ENCODE measurements at places on chromosomes 4 and X.
A peak's percentile ranks its signal among the peaks of the same experiment; 100 is the strongest.

GRCh38 chrX:119694601-119695534 is 1.9 kb upstream of the SEPTIN6 start:
- DNase-seq, result no peak

- no peak for DNase-seq
Observed at GRCh38 chr4:156581282-156582063, 390.1 kb downstream of the PDGFC start.

DNA sequence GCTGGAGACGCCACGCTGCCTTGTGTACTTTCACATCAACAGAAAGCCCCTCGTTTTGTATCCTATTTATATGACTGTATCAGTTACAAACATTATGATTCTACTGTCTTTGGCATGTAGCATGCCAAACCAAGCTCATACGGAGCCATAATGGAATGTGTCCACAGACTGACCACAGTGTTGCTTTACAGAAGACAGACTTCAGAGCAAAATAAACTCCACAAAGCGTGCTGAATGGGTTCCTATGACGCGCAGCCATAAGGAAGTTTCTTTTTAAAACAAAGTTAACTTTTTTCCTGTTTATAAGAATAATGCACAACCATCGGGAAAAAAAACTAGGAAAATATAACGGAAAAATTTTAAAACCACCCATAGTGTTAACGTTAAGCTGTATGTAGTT is 136.0 kb downstream of the STOX2 start:
- no peak for DNase-seq

DNA sequence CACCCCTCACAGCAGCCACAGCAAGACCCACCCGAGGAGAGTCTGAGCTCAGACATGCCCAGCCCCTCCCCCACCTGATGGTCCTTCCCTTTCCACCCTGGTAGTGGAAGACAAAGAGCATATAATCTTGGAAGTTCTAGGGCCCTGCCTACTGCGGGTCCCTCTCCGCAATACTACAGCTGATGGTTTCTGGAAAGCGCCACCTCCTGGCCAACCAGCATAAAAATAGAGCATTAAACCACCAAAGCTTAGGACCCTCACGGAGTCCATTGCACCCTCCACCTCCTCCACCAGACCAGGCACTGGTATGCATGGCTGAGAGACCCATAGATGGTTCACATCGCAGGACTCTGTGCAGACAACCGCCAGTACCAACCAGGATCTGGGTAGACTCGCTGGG is 78.2 kb downstream of the SH3BGRL start:
- no peak for DNase-seq

- DNase-seq, result peak; percentile 61
Observed at GRCh38 chr4:15024386-15024785, 22.1 kb downstream of the CPEB2 start.

GRCh38 chr4:136320465-136320813 is 1211.9 kb downstream of the PCDH18 start:
- DNase-seq, result no peak

DNA sequence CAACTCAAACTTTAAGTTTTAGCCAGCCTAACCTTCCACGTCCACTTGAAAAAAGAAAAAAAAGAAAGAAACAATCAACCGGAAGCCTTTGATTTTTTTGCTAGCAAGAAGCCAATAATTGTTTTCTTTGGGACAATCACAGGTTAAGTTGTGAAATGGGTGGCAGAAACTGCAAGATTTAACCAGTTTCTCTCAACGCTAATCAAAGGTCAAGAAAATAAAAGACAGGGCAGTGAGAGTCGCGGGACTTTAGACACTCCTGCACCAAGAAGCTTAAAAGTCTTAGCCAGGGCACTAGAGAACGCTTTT is 1.0 kb downstream of the ACSL1 start:
- DNase-seq, result no peak

GRCh38 chr4:88659055-88659889 is 38.4 kb downstream of the NAP1L5 start:
- DNase-seq, result peak; percentile 68

DNA sequence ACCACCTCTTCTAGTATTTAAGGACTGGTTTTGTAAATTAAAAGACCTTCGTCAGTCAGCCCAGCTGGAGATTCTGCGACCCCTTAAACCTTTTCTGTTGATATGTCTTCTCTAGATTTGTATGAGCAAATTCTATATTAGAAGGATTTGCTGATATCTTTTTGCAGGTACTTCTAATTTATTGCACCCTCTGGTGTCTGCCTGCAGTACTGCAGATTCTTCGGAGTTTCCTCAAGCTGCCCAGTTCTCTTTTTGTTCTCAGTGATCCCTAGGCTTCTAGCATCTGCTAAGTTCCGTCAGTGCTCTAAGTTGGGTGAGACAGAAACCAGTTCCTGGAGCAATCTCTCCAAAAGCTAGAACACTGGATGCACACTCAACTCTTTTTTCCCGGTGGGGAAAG is 545.2 kb downstream of the C4orf33 start:
- DNase-seq, result peak; percentile 38

DNA sequence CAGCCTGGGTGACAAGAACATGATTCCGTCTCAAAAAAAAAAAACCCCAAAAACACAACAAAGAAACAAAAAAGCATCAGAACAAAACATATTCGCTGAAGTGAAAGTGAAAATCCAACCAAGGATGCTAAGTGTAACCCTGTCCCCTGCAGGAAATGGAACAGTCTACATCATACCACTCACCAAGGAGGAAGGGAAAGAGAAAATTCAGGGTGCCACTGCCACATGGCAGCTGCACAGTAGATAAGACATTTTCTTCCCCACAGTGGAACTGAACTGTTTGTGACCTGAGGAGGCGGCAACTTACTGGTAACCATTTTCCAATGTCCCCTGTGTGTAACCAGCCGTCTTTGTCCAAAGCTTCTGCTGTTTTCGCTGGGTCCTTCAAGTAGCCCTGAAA is 28.2 kb upstream of the CENPU start:
- DNase-seq, result no peak

DNA sequence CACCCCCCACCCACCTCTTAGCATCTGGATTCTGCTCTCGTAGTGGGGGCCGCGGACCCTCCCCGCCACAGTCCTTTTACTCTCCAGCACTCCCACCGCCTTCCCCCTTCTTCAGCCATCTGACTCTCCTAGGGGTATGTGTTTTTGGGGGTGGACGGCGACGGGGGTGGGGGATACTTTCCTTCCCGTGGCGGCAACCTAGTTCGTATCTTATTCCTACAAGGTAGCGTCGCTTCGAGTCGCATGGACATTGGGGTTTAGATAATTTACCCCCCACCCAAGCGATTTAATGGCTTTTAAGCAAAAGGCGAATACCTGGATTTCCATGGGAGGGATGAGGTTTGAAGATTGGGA is 1.3 kb upstream of the BCORL1 start:
- DNase-seq, result no peak

DNA sequence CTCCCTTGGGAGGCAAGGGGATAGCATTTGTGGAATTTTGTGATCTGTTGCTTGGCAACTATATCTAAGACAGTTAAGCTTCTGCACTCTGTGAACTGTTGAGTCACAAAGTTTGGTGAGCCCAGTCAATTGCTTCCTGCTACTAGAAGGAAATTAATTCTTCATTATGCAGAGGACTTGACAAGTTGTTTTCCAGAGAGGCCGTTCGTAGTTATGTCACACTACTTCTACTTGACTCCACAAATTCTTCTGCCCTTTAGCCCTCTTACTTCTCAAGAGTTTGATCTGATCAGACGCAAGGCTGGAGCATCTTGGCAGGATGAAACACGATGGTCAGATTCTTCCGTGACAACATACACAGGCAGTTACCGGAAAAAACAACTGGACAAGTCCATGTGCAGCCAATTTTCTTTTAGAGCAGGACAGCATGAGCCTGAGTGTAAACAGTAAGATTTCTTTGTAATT is at the start of gene C4orf51:
TSS of gene C4orf51 (plus strand) at position 156 of the 465 bp plus-strand sequence. CDS start at position 214, 58 bp downstream.
- DNase-seq, result peak; percentile 55

- no peak for DNase-seq
Observed at GRCh38 chrX:7709845-7710244, 133.1 kb upstream of the VCX start.

Data from fibroblast of skin of scalp (primary cell).